ENCODE measurements at places on chromosomes 11 and 22. TPM values are rescaled to one million over a fixed set of nuclear protein-coding genes. Genes with fewer than 3 reads are reported as not detected.

DNA sequence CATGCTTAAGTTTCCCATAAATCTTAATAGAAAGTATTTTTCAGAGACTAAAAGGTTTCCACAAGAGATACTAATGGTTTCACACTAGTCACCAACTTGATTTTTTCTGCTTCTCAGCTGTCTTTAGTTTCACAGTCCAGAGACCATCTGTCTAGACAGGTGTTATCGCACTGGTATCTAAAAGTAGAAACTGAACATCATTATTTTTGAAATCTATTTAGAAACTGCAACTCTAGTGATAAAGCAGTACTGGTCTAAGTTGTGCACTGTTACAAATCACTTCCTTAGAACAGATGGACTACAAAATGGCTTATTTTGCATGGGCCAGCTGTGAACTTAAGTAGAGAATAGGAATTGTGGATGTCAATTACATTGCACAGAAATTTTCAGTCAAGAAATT, 78.0 kb downstream of the CNTN5 start:
- H3K27ac ChIP-seq, result no peak overlapping the region
- H3K36me3 ChIP-seq, result no peaks in the 10 kb centered on the region
- no peak overlapping the region for H3K4me3 ChIP-seq
- H3K4me1 ChIP-seq, result no peaks in the 10 kb centered on the region

The GAL3ST3 gene
- total RNA-seq, result not detected

The ELFN2 gene
- 0.20 TPM for total RNA-seq

GRCh38 chr11:116901211-116901610, 63.8 kb upstream of the APOA1 start:
- no peak for DNase-seq
- H3K27ac ChIP-seq, result no peak overlapping the region
- H3K4me3 ChIP-seq, result no peak overlapping the region
- peaks cover 8% of the 10 kb centered on the region for H3K36me3 ChIP-seq
- peaks cover 15% of the 10 kb centered on the region for H3K4me1 ChIP-seq

- H3K36me3 ChIP-seq, result no peaks in the 10 kb centered on the region
- no peak overlapping the region for H3K27ac ChIP-seq
- no peak overlapping the region for H3K4me3 ChIP-seq
- H3K27me3 ChIP-seq, result no peaks in the 10 kb centered on the region
These were observed 28.6 kb downstream of the PRCP start for GRCh38 chr11:82871646-82872045.

DNA sequence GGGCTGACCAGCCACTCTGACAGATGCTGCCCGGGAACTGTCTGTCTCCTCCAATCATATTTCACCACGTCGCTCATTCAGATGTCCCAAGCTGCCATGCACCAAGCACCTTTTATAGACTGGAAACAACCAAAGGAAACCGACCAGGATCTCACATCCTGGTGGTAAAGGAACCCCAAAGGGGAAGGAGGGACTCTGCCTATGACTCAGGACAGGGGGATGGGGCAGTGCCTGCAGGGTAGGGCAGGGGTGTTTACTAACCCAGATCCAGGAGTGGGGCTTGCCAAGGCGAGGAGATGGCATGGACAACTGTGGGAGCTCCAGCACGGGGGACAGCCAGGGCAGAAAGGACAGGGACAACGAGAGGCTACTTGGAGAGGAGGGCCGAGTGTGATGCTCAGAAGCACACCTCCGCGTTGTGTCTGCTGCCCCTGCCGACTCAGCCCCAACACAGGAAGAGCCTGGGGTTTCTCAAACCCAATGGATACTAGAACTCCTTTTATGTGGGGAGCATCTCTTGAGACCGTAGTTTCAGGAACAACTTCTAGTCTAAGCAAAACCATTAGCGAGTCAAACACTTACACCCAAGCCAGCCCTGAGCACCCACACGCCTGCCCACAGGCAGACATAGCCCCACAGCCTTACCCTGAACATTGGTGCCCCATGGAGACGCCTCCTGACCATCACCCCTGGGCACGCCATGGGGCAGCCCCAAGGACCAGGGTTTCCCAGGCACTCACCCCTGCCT, 4.0 kb downstream of the PRODH start:
- H3K27ac ChIP-seq, result no peak overlapping the region
- DNase-seq, result no peak
- no peaks in the 10 kb centered on the region for H3K4me1 ChIP-seq
- no peaks in the 10 kb centered on the region for H3K27me3 ChIP-seq
- H3K4me3 ChIP-seq, result no peak overlapping the region

GRCh38 chr22:29580200-29580810, 608 bp downstream of the NIPSNAP1 start:
- peaks cover 5% of the 10 kb centered on the region for H3K4me1 ChIP-seq
- H3K4me3 ChIP-seq, result peak overlapping the region; percentile 79
- H3K36me3 ChIP-seq, result no peaks in the 10 kb centered on the region
- peak overlapping the region; percentile 65 for H3K27ac ChIP-seq
- no peak for DNase-seq
- no peaks in the 10 kb centered on the region for H3K27me3 ChIP-seq

The MMP7 gene
- not detected for total RNA-seq

DNA sequence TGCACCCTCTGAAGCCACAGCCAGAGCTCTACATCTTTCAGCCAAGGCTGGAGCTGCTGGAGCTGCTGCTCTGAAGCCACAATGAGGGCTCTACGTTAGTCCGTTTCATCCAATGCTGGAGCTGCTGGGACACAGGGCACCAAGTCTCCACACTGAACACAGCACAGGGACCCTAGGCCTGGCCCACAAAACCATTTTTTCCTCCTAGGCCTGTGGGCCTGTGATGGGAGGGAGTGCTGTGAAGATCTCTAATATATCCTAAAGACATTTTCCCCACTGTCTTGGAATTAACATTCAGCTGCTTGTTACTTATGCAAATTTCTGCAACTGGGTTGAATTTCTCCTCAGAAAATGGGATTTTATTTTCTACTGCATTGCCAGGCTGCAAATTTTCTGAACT, 441.4 kb upstream of the FAT3 start:
- no peak overlapping the region for H3K27ac ChIP-seq
- H3K27me3 ChIP-seq, result no peaks in the 10 kb centered on the region
- H3K36me3 ChIP-seq, result no peaks in the 10 kb centered on the region
- no peak overlapping the region for H3K4me3 ChIP-seq
- no peaks in the 10 kb centered on the region for H3K4me1 ChIP-seq

The GAL gene
- 1.7 TPM for total RNA-seq
